ENCODE measurements at places on chromosomes 2 and 18.

GRCh38 chr2:152089238-152089637 lies 9.6 kb downstream of the CACNB4 start:
- no peak for DNase-seq

- no peak for DNase-seq
Measured at GRCh38 chr2:11769516-11769915, 23.1 kb downstream of the LPIN1 start.

DNA sequence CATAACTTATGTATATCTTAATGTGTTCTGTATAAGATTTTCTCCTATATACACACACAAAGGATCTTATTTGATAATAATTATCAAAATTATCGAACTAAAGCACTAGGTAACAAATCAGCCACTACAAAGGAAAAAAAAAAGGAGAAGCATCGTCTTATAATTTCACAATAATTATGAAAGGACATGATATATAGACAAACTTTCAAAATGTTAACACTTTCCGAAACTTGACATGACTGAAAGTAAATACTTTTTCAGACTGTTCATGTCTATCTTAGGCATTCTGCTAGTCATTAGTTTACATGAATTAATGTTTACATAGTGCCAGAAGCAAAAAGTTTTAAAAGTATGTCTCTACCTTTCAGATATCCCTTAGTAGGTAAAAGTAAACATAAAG lies 7.3 kb upstream of the NR4A2 start:
- DNase-seq, result no peak

DNA sequence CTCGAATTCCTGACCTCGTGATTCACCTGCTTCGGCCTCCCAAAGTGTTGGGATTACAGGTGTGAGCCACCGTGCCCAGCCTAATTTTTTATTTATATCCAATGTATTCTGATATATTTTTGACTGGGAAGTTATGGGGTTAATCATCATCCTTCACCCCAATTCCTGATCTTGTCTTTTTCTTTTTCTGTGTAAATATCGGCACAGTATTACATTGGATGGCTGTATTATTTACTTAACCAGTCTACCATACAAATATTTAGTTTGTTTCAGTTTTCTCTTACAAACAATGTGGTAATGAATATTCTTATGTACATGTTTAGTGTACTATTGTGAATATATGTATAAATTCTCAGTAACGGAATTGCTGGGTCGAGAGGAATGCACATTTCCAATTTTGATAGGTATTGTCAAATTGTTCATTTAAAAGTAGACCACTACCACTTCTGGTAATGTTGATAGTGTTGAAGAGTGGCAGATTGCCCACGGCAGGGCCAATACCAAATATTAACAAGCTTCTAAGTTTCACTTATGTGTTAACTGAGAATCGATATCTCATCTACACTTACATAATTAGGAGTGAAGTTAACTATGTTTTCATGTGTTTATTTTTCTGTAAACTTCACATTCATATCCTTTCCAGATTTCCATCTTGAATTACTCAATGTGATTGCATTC lies 196.7 kb downstream of the ALPK2 start:
- no peak for DNase-seq

DNA sequence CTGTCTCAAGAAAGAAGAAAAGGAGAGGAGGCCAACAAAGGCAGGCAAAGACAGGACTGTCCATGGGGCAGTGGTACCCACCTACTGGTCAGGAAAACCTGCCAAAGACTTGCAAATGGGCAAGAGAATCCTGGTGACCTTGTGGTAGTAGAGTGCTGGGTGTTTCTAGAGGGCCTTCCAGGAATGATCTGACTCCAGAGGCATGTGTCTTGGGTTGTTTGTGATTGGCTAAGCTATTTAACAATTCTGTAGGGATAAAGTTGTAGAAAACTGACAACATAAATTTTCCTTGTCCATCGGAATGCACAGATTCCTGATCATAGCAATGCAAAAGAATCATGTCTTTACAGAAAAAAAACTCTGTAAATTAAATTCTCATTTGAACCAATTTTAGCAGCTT lies 68.5 kb upstream of the ZNF532 start:
- no peak for DNase-seq

GRCh38 chr18:69725009-69725408 lies 222.7 kb downstream of the CD226 start:
- DNase-seq, result no peak

GRCh38 chr2:38737925-38738324 lies 13.2 kb downstream of the SRSF7 start:
- no peak for DNase-seq

DNA sequence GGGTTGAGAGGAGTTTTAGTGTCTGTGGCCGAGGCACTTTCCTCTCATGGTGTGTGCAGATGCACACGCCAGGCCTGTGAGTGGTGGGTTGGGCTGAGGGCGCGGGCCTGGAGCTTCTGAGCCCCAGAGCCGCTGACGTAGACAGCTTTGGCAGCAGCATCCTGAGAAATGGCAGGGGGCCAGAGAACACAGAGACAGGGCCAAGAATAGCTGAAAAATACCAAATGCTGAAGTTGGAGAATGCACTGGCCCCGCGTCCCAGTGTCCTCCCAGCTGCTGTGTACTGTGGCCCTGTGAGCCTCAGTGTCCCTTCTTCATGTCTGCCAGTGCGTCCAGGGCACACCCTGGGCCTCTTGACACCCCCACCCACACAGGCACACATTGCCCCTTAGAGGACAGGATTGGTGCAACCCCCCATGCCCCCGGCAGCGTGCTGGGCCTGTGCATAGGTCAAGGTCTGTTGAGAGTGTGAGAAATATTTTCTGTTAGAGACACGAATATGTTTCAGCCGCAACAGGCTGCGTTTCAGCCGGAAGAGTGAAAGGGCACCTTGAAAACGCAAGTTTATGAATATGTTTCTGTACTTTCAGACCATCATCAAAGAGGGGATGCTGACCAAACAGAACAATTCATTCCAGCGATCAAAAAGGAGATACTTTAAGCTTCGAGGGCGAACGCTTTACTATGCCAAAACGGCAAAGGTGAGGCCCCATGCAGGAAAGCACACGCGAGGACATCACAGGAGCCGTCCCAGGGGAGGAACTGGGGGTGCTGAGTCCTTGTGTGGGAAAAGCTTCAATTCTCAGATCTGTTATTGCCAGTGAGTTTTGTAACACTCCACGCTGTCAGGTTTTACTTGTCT lies 33.6 kb downstream of the DGKD start:
- no peak for DNase-seq

DNA sequence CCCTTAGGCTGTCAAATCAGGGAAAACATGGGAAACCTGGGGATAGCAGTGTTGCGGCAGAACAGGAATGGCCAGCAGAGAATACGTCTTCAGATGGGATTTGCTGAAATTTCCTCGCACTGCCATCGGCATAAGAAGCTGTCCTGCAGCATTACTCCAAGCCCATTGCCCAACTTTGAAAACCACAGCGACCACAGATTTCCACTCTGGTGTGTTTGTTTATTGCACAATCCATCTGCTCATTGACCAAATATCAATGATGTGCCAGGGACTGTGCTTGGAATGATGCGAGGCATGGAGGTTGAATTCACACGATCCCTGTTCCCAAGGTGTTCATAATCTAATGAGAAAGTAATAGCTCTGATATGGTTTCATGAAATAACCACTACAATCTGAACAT lies 383.3 kb upstream of the MYT1L start:
- no peak for DNase-seq

DNA sequence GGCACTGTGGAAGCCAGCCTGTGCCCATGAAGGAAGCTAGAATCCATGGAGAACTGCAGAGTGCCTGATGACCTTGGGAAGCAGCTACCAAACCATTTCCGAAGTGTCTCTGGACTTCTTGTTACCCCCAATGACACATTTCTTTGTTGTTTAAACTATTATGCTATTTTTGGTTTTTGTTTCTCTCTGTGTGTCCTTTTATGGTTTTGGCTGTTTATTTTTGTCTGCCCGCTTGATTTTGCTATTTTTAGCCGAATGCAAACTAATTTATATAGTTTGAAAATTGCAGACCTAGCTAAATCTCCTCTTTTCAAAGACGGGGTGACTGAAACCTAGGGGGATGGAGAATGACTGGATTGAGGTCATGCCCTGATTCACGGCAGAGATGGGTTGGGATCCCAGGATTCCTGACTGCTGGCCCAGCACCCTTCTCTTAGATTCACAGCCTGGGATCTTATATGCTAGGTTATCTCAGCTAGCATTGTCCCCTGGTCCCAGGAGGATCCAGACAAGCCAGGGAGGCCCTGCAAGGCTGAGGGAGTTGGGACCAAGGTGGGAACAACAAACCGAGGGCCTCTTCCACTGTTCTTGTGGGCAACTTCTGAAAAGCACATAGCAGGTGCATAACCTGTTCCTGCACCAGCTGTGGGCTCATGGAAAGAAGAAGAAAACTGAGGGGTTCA lies 116.3 kb upstream of the HAAO start:
- no peak for DNase-seq

- DNase-seq, result no peak
Measured at GRCh38 chr2:109726379-109727270, 67.5 kb upstream of the RGPD5 start.

DNA sequence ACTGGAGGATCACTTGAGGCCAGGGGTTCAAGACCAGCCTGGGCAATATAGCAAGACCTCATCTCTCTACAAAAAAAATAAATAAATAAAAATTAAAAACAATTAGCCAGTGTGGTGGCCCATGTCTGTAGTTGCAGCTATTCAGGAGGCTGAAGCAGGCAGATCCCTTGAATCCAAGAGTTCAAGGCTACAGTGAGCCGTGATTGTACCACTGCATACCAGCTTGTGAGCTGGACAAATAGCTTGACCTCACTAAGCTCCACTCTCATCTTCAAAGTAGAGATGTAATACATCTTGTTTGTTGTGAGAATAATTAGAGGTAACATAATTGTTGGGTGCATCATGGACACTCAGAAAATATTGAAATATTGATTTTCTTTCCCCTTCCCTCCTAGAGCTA lies 31.1 kb upstream of the MAPRE2 start:
- no peak for DNase-seq

DNA sequence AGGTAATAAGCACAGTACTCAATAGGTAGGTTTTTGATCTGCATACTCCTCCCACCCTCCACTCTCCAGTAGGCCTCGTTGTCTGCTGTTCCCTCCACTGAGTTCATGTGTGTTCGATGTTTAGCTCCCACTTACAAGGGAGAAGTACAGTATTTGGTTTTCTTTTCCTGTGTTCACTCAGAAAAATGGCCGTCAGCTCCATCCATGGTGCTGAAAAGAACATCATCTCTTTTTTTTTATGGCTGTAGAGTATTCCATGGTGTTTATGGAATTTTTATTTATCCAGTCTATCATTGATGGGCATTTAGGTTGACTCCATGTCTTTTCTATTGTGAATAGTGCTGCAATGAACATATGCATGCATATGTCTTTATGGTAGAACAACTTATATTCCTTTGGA lies 849.7 kb upstream of the NRXN1 start:
- DNase-seq, result no peak

DNA sequence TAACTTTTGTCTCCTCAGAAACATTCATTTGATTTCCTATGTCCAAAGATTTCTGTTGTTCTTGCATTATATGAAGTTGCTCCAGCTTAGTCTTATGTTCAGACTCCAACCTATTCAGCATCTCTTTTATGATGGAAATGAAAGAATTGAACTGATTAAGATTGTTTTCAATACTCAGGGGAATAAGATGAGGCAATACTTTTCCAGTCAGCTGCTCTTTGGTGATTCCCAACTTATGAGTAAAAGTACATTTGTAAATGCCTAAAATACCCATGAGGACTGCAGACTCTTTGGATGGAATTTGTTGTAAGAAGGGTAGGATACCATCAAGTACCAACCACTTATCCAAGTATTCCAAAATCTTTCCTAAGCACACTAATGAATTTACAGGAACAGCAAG lies 39.8 kb downstream of the TRAK2 start:
- no peak for DNase-seq

DNA sequence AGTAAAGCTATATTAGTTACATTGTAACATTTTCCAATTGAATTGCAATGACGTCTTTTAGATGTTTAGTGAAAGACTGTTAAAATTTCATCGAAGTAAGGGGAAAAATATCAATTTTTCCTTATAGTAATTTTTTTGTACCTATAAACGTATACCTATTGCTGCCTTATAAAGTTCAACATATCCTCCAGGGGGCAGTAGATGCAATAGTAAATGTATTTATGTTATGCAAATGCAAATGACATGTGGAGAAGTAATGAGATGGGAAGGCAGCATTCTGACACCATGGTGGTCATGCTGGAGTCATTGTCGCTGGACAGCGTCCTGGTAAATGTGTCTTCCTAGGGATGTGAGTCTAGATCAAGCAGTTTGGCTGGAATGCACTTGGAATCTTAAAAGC lies 38.7 kb downstream of the MSTN start:
- no peak for DNase-seq

DNA sequence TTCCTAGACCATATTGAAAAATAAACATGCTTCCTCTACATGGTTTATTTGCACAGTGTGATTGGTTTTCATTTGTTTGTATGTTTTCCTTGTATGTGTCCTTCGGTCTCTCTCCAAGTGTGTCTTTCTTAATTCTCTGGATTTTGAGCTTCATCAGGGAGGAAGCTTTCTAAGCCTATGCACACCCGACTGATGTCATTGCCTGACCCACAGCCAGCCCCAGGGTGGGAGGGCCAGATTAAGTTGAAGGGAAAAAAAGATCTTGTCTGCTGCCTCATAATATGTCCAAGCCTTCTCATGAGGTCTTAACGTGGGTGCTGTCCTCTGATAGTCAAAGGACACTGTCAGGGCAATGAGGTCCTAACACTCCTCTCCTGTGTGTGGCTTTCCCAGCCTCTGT lies 115.2 kb downstream of the MARCHF4 start:
- DNase-seq, result no peak

DNA sequence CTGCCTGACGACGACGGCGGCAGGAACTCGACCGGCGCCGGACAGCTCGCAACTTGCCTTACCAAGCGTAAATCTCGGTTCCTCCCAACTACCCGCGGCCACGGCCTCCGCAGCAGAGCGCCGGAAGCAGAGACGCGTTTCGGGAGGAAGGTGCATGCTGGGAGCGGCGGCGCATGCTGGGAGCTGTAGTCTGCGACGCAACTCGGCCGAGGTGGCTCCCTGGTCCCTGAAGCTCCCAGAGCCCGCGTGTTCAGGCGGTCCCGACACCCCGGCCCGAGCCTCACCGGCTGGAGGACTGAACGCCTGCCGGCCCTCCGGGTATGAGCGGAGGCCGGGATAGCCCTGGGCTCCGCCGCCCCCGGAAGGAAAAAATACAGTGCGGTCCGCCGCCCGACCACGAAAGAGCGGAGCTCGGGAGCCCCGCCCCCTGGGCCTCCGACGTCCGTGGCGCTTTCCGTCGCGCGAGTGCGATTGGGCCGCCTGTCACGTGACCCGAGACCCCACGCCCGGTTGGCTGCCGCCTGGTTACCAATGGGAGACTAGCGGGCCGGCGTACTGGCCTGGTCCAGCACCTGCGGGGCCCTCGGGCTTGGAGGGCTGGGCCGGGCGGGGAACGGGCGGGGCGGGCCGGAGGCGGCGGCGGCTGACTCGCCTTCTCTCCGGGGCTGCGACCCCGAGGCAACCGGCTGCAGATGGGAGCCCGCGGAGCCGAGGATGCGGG lies at the start of gene CAPN10:
Gene CAPN10 (plus strand): TSS at position 537 of the 721 bp plus-strand sequence. CDS start 178 bp downstream, at position 715.
- peak; percentile 98 for DNase-seq

- no peak for DNase-seq
Measured at GRCh38 chr2:178279142-178279541, 84.8 kb downstream of the OSBPL6 start.

All from CD4-positive, alpha-beta T cell (primary cell).